Hindlimb muscle (tissue), 1 donor: ENCODE measurements at places on chromosomes 12 and 14.

- DNase-seq, result no peak
These were observed 25.5 kb downstream of the RASAL1 start for GRCh38 chr12:113109872-113110599.

- no peak for DNase-seq
These were observed 263.9 kb downstream of the KTN1 start for GRCh38 chr14:55843718-55844403.

GRCh38 chr12:106416273-106416672 lies 58.7 kb downstream of the POLR3B start:
- DNase-seq, result no peak

DNA sequence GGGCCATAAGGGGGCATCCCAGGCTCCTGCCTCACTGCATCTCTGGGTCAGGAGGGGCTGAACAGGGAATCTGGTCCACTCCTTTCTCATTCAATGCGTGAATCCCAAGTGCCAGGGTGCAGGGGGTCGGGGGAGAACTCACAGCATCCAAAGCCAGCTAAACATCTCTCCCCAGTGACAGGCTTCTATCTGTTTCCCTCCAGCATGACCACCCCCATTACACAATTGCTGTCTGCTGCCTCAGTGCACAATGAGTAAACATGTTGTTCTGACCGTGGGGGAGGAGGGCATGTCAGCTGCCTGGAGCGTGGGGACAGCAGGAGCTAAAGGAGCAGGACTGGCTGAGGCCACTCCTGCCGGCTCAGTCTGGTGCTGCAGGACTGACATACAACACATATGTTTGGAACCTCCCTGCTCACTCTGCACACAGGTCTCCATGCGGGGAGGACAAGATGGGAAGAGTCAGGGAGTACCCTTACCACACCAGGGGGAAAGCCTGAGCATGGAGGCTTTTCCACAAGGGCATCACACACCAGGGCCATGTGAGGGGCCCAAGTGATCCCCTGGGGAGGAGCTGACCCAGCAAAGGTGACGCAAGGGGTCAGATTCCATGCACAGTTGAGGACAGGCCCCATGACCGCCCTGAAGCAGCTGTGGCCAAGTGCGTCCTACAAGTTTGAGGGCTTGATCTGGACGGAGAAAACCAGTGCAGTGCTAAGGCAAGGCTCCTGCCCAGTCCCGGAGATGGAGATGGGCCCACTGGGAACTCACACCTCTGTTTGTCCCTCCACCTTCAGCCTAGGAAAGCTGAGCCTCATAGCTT lies 1.4 kb downstream of the TNS2 start:
- DNase-seq, result no peak

DNA sequence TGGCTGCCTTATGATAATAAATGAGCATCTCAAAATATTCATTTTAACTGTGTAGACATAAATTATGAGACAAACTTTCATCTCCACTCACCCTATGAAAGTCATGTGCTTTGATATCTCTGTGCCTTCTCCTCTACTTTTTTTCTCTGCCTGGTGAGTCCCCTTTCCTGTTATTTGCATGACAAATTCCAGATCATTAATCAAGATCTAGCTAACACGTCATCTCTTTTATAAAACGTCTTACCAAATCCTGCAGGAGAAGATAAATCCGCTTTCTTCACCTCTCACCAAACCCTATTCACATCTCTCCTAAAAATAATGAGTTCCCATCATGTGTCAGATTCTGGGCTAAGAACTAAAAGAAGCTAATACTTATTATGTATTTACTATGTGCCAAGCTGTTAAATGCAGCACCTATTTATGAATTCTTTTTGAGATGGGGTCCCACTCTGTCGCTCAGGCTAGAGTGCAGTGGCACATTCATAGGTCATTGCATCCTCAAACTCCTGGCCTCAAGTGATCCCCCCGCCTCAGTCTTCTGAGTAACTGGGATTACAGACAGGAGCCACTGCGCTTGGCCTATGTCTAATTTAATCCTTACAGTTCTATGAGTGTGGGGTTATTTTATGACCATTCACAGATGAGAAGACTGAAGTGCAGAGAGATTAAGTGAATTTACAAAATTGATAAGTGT lies 26.7 kb downstream of the SPX start:
- DNase-seq, result no peak
